ENCODE measurements at places on chromosomes 11 and 22.

DNA sequence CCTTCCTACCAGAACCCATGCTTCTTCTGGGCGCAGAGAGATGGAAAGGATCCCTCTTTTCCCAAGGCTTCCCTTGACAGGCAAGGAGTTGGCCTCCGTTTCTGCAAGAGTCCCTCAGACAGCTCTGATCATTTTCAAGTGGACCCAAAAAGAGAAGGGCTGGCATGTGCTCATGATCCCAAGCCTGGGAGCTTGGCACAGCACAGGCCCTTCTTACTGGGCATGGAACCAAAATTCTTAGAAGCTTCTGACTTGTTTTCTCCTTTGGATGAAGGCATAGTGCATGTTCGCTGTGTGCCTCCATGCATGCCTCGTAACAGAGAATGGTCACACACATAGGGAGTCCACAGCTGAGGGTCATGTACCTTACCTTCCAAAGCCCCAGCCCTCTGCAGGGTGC, 449.6 kb downstream of the MIAT start:
- DNase-seq, result no peak

DNA sequence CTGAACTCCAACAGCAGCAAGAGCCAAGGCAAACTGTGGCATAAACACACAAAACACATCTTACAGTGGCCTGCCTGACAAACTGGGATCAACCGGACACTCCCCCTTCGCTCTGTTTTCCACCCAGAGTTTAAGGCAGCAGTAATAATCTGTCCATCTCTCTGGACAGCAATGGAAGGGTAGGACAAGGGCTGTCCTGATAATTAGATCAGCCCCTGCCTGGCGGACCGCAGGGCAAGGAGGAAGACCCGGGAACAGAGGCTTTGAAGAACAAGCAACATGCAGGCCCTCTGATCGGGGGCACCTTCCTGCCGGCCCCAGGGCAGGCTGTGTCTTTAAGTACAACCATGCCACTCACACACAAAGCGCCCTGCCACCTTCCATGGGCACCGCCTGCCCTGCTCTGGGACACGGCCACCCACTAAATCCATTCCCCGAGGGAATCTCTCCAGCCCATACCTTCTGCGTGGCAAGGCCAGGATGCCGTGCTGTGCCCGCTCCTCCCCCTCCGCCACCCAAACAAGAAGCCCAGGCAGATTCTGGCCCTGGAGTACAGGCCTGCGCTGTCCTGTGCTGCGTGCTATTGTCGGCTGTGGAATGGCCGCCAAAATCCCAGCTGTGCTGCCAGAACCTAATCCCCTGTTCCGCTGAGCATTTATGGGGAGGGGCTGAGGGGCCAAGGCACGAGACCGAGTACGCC, 38.8 kb downstream of the NUMA1 start:
- DNase-seq, result no peak

- no peak for DNase-seq
Observed at GRCh38 chr11:2317354-2318050, 15.7 kb downstream of the TSPAN32 start.

GRCh38 chr11:124941703-124942102, 5.9 kb upstream of the HEPACAM start:
- DNase-seq, result no peak

GRCh38 chr11:971092-971690, 45.5 kb downstream of the AP2A2 start:
- DNase-seq, result no peak

- no peak for DNase-seq
Observed at GRCh38 chr22:17095538-17095937, 10.7 kb downstream of the IL17RA start.

- DNase-seq, result no peak
Observed at GRCh38 chr22:50246242-50247175, 1.7 kb upstream of the TUBGCP6 start.

DNA sequence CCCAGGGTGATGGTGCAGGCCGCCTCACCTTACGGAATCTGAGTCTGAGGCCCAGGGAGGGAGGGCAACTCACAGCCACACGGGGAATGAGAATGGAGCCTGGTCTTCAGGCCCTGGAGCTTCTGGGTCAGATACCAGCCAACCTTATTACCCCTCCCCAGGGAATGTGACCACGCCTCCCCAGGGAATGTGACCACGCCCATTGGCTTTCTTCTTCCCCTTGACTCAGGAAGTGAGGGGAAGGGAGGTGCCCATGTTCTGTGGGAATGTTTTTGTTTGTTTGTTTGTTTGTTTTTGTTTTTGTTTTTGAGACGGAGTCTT, 57.5 kb upstream of the RBFOX2 start:
- DNase-seq, result no peak

- no peak for DNase-seq
Observed at GRCh38 chr11:24859801-24860300, 363.0 kb downstream of the LUZP2 start.

DNA sequence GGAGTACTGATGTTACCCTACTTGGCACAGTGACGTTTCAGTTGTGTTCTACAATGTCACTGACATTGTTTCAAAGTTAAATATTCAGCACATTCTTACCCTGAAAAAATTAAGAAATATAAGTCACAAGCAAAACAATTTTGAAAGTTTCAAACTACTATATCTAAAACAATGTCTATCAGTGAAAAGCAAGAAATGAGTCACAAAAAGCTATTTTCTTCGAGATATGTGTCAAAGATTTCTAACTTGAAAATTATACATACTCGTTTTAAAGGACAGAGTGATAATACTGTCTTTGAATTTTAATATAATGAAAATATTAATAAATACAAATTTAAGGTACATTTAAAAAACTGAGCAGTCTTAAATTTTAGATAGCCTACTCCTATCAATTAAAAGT, 42.9 kb downstream of the RDX start:
- no peak for DNase-seq

- DNase-seq, result no peak
Observed at GRCh38 chr22:18075720-18076497, 1.9 kb upstream of the PEX26 start.

DNA sequence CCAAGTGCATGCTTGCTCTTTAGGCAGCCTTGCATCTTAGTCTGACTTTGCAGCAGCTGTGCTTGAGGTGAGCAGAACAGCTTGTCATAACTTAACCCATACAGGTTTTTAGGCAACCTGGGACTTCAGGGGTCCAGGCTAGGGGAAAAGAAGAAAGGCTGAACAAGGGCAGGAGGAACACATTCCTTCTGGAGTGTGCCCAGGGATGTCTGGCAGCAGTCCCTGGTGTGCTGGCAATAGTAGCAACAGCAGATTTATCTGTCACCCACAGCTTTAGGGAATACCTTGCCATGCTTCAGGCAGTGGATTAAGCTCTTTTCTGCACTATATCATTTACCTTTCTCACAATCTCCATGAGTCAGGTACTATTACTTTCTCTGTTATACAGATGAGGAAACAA, 513.0 kb downstream of the RAB38 start:
- DNase-seq, result no peak

GRCh38 chr11:111310088-111310487, 11.7 kb downstream of the POU2AF3 start:
- DNase-seq, result no peak

GRCh38 chr11:26070714-26071380, 261.1 kb upstream of the ANO3 start:
- DNase-seq, result no peak

Data from stimulated activated CD8-positive, alpha-beta memory T cell treated with anti-CD3 and anti-CD28 coated beads, Interleukin-7, amount 100 ng/mL, for 48 hours (primary cell).